Frontal cortex (tissue), 4 donors: ENCODE measurements at places on chromosomes 11 and 22. TPM values are rescaled to one million over a fixed set of nuclear protein-coding genes. Genes with fewer than 3 reads are reported as not detected.
A peak's percentile ranks its signal among the peaks of the same experiment; 100 is the strongest.

GRCh38 chr22:23574371-23574811, 5.7 kb downstream of the IGLL1 start:
- DNase-seq, result no peak

DNA sequence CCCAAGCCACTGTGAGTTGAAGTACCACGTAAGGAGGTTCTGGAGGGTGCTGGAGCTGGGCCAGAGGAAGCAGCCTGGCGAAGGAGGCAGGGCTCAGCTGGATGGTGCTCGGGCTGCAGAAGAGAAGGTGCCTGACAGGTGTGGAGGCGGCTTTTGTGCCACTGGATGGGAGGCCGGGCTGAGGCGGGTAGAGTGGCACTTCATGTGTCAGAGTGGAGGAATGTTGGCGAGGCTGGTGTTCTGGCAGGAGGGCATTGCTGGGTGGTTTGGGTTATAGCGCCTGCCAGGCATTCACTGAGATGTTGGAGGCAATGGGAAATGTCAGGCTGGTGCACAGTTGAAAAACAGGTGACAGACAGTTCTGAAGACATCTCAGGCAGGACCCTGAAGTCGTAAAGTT, 24.2 kb downstream of the UBE2L3 start:
- no peak for DNase-seq

- DNase-seq, result no peak
Observed at GRCh38 chr11:93719310-93719709, 22.0 kb downstream of the TAF1D start.

GRCh38 chr22:44281768-44282637, 30.7 kb downstream of the SHISAL1 start:
- DNase-seq, result no peak

Gene OR8G1
- not detected for total RNA-seq

Gene ARAP1
- 20.0 TPM for total RNA-seq

DNA sequence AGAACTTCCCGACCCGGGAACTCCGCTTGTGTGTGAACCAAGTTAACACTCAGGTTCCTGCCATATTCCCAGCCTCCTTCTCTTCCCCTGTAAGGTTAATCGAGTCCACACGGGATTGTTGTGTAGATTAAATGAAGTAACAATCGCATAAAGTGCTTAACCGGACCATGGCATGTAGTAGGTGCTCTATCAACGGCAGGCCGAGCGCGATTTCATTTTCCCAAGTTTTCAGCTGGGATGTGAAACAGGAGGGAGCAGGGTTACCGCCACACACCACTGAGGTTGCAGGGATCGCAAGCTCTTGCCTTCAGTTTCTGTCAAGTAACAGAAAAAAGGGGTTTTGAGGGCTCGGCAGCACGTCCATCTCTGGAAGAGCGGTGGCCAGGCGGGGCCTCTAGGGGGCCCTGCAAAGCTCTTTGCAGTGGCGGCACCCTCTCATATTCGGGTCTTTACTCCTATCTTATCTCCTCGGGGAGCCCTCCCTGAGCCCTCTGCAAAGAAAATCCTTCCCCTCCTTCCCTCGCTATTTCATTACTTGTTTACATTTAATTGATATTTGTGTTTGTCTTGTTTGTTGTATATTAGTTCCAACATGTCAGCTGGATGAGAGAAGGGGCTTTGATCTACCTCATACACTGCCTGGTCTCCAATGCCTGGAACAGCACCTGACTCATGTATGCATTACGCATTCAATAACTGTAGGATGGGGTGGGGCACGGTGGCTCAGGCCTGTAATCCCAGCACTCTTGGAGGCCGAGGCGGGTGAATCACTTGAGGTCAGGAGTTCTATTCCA, 816 bp upstream of the PLEKHA7 start:
- DNase-seq, result peak; percentile 41

GRCh38 chr22:35582218-35582860, 34.8 kb downstream of the MB start:
- no peak for DNase-seq

DNA sequence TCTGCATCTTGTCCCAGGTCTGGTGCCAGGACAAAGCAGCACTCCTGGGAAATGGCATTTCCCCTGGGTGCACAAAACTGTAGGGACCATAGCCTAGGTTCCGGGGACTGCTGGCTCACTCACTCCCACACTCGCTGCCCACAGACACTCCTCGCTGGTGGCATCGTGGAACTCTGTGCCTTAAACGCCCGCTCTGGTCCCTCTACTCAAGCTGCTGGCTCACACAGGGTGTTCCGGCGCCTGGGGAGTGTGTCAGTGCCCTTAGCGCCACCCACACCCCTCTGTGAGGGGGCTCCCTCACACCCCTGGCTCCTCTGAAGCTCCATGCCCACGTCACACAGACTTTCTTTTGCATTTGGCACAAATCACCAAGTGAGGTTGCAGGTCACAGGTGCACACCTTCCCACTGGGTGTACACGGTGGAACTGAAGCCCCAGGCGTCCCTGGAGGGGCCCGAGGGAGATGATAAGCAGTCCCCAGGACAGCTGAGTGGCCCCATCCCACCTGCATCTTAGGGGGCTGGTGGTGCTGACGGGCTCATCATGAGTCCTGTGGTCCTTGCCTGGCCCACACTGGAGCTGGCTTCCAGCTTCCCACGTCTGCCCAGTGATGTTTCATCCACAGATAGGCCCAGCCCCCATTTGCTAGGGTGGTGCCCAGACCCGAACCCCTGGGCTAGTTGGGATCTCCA, 23.2 kb upstream of the DGCR8 start:
- DNase-seq, result no peak

DNA sequence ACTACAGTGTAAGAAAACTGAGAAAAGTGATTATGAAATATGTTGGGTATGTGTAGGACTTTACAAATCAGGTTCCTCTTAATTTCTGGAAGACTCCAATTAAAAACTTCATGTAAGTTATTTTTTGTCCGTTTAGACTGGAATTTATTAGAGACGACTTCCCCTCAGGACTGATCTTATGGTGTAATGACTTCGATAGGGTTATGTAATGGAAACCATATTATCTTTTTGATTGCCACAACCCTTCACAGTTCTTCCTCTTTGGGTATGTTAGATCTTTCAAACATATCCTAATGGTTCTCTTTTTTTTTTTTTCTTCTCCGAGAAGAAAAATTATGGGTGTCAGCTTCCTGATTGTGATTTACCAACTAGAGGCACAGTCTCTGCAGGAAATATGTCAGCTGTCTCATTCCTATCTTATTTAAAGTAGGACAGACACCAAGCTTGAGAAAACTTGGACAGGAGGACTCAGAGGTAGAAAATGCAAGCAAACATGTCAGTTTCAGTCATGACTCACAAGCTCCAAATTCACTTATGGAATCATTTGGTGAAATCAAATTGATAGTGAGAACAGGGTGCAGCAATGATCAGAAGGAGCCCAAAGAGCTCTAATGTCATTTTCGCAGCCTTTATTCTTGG, 11.1 kb upstream of the LDLRAD3 start:
- DNase-seq, result no peak

Gene MRGPRE
- not detected for total RNA-seq

Gene UBQLN3
- total RNA-seq, result under 0.01 TPM

Gene XKR3
- not detected for total RNA-seq

DNA sequence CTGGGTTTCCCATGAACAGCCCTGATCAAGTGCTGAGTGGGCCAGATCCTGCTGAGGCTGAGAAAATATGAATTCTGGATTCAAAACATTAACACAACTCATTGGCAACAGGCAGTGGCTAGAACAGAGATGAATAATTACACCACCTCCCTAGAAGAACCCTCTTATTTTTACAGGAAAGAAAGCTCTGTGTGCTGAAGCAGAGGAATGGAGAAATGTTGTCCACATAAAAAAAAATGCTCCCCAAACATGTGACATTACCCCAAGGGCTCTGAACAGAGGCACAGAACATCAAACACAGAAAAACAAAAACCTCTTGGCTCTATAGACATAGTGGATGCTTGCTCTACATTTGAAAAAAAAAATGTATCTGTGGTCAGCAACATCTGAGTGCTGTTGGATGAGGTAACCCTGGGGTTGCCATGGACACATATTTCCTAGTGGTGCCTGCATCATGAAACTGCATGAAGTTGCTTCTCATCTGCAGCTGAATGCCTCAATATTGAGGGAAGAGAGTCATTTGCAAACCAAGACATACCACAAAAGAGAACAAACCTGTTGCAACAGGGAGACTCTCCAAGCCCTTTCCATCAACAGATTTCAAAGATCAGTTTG, 98.8 kb downstream of the SNX19 start:
- DNase-seq, result no peak
